ENCODE measurements at places on chromosomes 2 and 18.

- H3K27ac ChIP-seq = no peak overlapping the region
- DNase-seq = no peak
- peaks cover 34% of the 10 kb centered on the region for H3K4me1 ChIP-seq
- H3K36me3 ChIP-seq = peaks cover 9% of the 10 kb centered on the region
- H3K4me3 ChIP-seq = no peak overlapping the region
Observed at GRCh38 chr2:10971161-10971887, 59.6 kb downstream of the KCNF1 start.

DNA sequence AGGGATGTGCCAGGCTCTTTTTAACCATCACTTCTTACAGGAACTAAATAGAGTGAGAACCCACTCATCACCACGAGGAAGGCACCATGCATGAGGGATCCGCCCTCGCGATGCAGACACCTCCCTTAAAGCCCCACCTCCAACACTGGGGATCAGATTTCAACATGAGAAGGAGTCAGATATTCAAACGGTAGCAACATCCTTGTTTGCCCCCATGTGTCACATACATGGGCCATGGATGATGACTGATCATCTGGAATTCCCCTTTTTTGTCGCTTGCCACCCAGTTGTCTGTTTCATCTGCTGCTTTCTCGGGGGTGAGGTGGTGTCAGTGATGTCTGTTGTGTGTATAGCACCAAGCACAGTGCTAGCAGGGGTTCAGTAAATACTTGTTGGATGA, 57.9 kb downstream of the NCK2 start:
- DNase-seq = no peak
- H3K4me1 ChIP-seq = peaks cover 59% of the 10 kb centered on the region
- H3K36me3 ChIP-seq = peaks cover 56% of the 10 kb centered on the region
- no peak overlapping the region for H3K4me3 ChIP-seq
- peak overlapping the region; percentile 60 for H3K27ac ChIP-seq
- no peaks in the 10 kb centered on the region for H3K27me3 ChIP-seq

DNA sequence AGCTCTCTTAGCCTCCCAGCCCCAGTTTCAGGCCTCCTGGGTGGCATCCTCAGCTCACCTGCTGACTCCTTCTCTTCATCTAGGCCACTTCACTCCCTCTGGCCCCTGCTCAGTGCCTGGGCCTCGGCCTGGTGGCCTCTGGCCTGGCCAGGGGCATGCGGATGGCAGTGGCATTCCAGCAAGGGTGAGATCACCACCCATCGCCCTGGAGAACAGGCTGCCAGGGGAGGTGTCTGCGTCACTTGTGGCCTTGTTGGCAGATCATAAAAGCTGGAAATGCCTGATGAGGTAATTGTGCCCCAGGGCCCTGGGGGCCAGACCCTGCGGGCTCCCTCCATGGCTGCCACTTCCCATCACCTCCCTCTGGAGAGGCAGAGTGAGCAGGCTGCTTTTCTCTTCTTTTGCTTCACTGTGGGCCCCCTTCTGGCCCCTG, 72.5 kb upstream of the SMAD2 start:
- no peak overlapping the region for H3K4me3 ChIP-seq
- no peaks in the 10 kb centered on the region for H3K27me3 ChIP-seq
- peaks cover 31% of the 10 kb centered on the region for H3K4me1 ChIP-seq
- no peak overlapping the region for H3K27ac ChIP-seq
- DNase-seq = no peak

DNA sequence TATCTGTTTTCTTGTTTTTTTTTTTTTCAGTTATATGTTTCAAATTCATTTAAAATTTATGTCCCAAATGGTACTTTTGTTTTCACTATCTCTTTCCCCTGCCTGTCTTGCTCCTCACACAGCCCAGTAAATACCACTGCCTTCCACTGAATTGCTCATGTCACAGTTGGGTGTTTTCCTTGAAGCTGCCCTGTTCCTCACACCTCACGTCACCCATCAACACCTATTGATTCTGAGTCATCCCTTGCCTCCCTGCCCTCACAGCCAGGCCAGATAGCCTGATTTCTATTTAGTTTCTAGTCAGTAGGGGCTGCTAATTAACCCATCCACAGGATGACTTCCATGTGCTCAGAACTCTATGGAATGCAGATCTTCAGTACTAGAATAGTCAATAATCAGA, 25.3 kb downstream of the FSHR start:
- DNase-seq = no peak
- peak overlapping the region; percentile 85 for H3K27ac ChIP-seq
- H3K36me3 ChIP-seq = peaks cover 11% of the 10 kb centered on the region
- H3K4me1 ChIP-seq = peaks cover 19% of the 10 kb centered on the region
- peaks cover 2% of the 10 kb centered on the region for H3K27me3 ChIP-seq
- H3K4me3 ChIP-seq = no peak overlapping the region

DNA sequence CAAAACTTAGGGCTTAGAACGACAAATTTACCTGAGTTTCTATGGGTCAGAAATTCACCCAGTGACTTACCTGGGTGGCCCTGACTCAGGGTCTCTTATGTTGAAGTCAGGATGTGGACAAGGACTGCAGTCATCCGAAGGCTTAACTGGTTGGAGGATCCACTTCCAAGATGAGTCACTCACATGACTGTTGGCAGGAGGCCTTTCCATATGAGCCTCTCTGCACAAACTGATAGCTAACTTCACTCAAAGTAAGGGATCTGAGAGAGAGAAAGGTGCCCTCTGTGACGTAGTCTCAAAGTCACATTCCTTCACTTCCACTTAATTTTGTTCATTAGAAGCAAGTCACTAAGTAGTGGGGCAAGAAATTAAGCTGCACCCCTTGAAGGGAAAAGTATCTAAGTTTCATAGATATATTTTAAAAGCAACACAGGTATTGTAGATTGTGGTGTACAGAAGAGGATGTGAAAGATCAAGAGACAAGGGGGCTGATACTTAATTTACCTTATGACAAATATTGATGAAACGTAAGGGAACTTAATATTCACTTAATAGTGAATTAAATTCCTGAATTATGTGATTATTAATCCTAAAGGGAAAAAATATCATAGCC, 48.4 kb downstream of the TANK start:
- H3K27me3 ChIP-seq = no peaks in the 10 kb centered on the region
- no peaks in the 10 kb centered on the region for H3K4me1 ChIP-seq
- no peak overlapping the region for H3K27ac ChIP-seq

GRCh38 chr2:177799531-177799930, 273.0 kb downstream of the PDE11A start:
- no peak overlapping the region for H3K4me3 ChIP-seq
- no peak overlapping the region for H3K27ac ChIP-seq
- H3K4me1 ChIP-seq = peaks cover 5% of the 10 kb centered on the region
- no peaks in the 10 kb centered on the region for H3K27me3 ChIP-seq
- peak; percentile 22 for DNase-seq
- no peaks in the 10 kb centered on the region for H3K36me3 ChIP-seq
